Neural crest cell (in vitro differentiated cells): ENCODE measurements at places on chromosomes 2 and 18. TPM values are rescaled to one million over a fixed set of nuclear protein-coding genes. Genes with fewer than 3 reads are reported as not detected.

The ITGB6 gene
- total RNA-seq, result not detected in 2 replicates

The SIX3 gene
- not detected in 2 replicates for total RNA-seq

The NAT8 gene
- total RNA-seq, result not detected in 2 replicates

The SCN1A gene
- 7.7 and 8.6 TPM in 2 replicates for total RNA-seq

The TBR1 gene
- total RNA-seq, result 0.05 and 0.09 TPM in 2 replicates
